ENCODE measurements at places on chromosomes 16 and 17.

DNA sequence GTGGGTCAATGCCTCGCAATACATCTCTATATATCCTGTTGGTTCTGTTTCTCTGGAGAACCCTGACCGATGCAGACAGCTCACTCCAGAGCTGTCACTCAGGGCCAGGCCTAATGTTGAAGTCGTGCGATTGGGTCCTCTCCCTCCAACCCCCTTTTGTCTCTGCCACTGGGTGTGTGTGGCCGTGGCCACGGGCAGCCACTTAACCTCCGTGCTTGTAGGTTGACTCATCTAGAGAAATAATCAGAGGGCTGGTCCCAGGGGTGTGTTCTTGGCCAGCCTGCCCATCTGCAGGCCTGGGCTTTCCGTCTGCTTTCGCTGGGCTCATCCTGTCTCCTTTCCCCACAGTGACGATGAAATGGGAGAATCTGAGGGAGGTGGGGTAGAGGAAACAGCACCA is 7.4 kb downstream of the ADAD2 start:
- no peak for DNase-seq

- DNase-seq, result no peak
These were observed 50.6 kb downstream of the SPECC1 start for GRCh38 chr17:20059728-20060188.

DNA sequence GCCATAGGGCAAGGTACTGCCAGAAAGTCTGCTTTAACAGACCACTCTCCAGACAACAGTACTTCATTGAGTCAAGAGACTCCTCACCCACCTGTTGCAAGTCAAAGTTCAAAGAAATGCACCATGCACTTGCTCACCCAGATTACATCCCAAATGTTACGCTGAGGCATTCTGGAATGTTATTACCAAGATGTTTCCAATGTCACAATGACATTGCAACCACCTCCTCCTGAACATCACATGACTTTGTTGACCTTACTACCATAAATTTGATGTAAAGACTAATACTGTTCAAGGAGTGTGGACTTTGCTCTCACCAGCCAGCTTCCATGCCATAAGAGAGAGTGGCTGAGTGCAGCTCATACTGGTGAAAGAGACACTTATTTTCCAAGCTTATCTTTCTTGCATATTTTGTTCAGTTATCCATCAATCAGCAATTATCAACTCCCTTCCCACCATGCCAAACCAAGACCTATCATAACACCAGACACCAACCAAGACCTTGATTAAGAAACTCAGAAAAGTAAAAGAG is 58.5 kb upstream of the BCAR1 start:
- no peak for DNase-seq

- peak; percentile 64 for DNase-seq
These were observed 5.0 kb downstream of the CORO6 start for GRCh38 chr17:29617481-29618271.

DNA sequence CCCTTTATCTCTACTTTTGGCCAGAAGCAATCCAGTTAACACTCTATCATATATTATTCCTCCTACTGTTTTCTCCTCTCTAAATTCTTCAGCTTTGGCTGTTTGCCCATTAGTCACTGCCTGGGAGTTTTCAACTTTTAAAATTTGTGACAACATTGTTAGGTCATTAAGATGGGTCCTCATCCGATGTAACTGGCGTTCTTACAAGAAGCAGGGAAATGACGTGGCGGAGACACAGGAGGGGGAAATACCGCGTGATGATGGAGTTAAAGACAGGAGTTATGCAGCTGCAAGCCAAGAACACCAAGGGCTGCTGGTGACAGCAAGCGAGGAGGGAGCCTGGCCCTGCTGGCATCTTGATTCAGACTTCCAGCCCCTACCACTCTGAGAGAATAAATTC is 34.8 kb upstream of the CPHXL start:
- DNase-seq, result no peak

- DNase-seq, result no peak
These were observed 20.8 kb downstream of the ZFPM1 start for GRCh38 chr16:88473666-88474534.

- no peak for DNase-seq
These were observed 46.0 kb upstream of the TEX2 start for GRCh38 chr17:64309021-64309420.

DNA sequence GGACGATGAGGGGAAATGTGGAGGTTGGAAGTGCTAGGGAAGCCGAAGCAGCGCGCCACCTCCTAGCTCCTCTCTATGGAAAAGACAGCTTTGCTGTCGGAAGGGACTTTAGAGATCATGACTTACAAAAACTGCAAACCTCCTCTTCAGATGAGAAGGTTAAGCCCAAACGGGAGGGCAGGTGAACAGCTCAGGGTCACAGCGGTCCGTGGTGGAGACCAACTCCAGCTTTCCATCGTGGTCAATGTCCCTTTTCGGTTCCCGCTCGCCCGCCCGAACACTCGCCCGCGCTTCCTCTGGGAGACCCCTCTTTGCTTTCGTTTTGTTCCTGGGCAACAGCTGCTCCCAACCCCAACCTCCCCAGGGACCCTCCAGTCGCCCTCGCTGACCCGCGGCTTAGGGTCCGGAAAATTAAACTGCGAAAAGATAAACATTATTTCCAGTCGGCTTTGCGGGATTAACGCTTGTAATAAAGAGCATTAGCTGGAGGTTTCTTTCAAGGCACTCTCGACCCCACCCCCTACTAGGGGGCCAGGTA is 7.7 kb downstream of the IRX6 start:
- DNase-seq, result no peak

GRCh38 chr17:40445751-40446468 is 2.7 kb downstream of the IGFBP4 start:
- DNase-seq, result no peak

DNA sequence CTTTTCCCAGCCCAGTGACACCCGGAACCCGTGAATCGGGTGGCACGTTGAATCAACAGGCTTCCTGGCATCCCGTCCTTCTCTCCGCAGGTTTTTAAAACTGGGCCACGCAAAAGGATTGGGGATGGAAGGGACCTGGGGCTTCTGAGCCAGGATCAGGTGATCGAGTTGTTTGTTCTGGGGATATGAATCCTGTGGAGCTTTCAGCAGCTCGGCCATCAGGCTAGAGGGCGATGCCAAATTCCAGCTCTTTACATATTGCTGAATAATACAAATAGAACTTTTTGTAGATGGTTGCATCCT is 473 bp downstream of the SUPT6H start:
- no peak for DNase-seq

GRCh38 chr17:27623614-27624013 is 7.4 kb upstream of the LGALS9 start:
- DNase-seq, result no peak

DNA sequence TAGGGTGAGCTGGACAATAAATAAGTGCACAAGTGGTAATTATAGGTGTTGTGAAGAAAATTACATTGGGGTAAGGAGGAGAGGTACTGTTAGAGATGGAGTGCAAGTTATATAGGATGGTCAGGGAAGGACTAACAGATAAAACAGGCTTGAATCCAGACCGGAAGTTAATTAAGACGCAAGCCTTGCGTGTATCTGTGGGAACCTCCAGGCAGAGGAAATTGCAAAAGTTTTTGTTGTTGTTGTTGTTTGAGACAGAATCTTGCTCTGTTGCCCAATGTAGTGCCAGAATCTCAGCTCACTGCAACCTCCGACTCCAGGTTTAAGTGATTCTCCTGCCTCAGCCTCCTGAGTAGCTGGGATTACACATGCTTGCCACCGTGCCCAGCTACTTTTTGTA is 2.4 kb upstream of the ZNF18 start:
- no peak for DNase-seq

GRCh38 chr17:47741109-47741792 is 8.2 kb downstream of the TBX21 start:
- no peak for DNase-seq

GRCh38 chr16:80300876-80301275 is 239.9 kb upstream of the DYNLRB2 start:
- no peak for DNase-seq

- DNase-seq, result no peak
These were observed 132.4 kb upstream of the GSE1 start for GRCh38 chr16:85480727-85481101.

- no peak for DNase-seq
These were observed 30.4 kb downstream of the TEX2 start for GRCh38 chr17:64232466-64233262.

GRCh38 chr17:51229889-51230288 is 30.0 kb downstream of the MBTD1 start:
- DNase-seq, result no peak

GRCh38 chr16:46812781-46813540 is 18.0 kb downstream of the C16orf87 start:
- no peak for DNase-seq

DNA sequence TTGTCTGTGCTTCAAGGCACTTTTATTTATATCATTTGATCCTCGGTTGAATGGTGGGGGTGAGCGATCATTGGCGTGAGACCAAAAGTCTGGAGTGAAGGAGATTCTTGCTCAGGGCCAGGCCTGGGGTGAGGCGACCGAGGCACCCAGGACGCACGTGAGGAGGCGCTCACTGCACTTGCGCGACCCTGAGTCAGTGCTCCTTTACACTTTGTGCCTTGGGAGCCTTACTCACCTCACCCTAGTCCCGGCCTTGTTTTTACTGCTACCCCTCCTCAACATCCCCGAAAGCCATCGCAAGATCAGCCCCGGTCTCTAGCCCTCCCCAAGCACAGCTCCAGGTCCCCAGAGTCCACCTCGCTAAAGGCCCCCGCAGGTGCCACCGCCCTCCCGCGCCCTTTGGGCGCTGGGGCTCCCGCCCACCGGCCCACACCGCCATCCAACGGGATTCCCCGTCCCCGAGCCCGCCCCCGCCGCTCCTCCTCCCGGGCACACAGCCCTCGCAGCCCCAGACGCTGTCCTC is 496 bp downstream of the EZH1 start:
- peak; percentile 45 for DNase-seq

GRCh38 chr17:77354670-77355455 is 214.1 kb downstream of the SEC14L1 start:
- DNase-seq, result no peak

DNA sequence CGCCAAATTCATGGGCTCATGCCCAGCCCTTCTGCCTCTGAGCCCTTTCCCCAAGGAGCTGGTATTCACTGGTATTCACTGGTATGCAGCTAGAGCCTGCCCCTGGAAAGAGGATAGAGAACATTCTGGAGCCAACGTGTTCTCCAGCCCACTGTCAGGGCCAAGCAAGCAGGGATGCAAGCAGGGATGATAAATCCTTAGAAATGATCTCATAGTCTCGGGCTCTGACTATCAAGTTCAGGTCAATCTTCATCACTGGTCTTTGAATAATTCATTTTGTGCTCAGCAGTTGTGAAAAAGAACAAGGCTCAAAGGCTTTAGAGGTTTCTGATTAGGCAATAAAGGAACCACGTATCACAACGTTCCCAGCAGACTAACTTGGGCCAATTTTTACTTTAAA is 57.3 kb downstream of the CACNG5 start:
- no peak for DNase-seq

DNA sequence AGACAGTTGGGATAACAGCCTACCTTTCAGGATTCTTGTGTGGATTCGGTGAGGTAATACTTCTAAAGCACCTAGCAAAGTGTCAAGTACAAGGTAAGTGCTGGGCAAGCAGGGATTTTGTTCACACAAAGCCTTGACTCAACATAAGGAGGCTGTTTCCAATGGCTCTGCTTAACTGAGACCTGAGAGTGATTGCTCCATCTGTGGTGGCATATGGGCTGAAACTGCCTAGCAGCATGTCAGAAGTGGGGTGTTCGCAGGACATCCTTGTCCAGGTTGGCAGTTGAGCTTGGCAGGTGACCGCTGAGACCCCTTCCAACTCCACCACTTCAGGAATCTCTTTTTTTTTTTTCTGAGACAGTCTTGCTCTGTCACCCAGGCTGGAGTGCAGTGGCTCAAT is 19.8 kb downstream of the IL4R start:
- no peak for DNase-seq

- no peak for DNase-seq
These were observed 37.1 kb upstream of the BCAS3 start for GRCh38 chr17:60640503-60640902.

GRCh38 chr16:69566981-69567680 is 1.4 kb downstream of the NFAT5 start:
- DNase-seq, result no peak

DNA sequence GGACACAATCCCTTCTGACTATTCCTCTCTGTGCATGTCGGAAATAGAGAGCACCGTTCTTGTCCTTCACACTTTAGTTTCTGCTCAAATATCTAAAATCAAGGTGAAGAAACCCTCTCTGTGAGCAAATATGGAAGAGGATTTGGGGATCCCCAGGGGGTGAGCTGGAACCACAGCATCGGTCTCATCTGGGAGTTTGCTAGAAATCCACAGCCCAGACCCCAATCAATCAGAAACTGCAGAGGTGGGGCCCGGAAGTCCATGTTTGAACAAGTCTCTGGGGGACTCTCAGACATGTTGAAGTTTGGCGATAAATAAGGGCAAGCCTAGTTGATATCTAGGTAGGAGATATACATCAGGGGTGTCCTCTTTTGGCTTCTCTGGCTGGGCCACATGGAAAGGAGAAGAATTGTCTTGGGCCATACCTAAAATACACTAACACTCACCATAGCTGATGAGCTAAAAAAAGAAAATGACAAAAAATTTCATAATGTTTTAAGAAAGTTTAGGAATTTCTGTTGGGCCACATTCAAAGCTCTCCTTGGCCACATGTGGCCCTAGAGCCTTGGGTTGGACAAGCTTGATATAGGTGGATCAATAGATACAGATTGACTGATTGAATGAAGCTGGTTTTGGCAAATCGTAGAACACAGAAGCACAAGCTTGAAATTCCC is 168.0 kb upstream of the FOXF1 start:
- DNase-seq, result no peak

- DNase-seq, result no peak
These were observed 69.8 kb downstream of the METRNL start for GRCh38 chr17:83149029-83149725.

GRCh38 chr17:61486135-61487120 is 34.2 kb downstream of the TBX4 start:
- no peak for DNase-seq

- no peak for DNase-seq
These were observed 1631.8 kb downstream of the CDH8 start for GRCh38 chr16:60404401-60404800.

- no peak for DNase-seq
These were observed 1.6 kb downstream of the SUMO2 start for GRCh38 chr17:75181110-75181509.

- no peak for DNase-seq
These were observed 2.4 kb downstream of the CACNG4 start for GRCh38 chr17:66966704-66967418.

- DNase-seq, result no peak
These were observed 18.6 kb upstream of the C17orf113 start for GRCh38 chr17:42068979-42069378.

DNA sequence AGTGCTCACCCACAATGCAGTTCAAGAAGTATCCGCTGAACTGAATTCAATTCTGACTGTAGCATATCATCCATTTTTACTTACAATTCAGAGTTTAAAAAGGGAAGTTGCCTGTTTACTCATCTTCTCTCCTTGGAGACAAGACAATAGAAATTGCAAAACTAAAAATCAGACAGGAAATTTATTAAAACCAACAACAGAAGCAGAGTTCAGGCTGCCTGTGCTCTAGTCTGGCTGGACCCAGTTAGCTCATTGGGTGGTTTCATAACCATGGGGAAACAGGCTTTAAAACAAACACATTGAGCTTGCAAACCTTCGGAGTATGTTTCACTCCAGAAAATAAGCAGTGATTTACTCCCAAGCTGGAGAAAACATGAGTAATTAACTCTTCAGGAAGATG is 321.4 kb downstream of the GRIN2A start:
- DNase-seq, result no peak
